ENCODE measurements at places on chromosomes 2 and 18. TPM values are rescaled to one million over a fixed set of nuclear protein-coding genes. Genes with fewer than 3 reads are reported as not detected.

DNA sequence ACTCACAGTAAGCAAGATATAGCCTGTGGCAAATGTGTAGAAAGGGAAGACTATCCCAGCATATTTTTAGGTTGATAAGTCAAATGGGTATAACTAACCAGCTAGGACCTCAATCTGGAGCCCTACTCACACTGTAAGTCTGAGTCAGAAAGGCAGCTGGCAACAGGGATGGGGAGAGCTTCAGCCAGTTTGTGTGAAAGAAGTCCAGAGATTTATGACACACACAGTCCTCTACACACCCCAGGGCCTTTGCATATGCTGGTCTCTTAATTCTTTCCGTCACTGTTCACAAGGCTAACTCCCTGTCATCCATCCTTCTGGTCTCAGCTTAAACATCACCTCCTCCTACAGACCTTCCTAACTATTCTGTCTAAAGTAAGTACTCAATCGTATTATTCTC is 5.9 kb upstream of the TCF4 start:
- DNase-seq: no peak

DNA sequence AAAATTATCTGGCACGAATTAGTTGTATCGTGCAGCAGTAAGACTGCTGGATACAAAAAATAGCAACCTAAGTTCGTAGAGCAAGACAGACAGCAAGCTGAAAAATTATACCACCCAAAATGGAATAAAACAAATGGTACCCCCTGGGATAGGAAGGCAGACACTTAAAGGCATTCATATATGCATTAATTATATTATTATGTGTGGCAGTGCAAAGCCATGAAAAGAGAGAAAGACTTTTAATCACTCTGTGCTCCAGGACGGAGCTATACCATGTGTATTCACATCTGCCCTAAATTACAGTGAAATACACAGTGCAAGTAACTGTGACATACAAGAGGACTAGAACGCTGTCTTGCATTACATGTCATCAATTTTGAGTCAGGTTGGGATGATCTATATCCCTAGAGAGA is 235.9 kb downstream of the GULP1 start:
- no peak for DNase-seq

CHRND gene
- polyA plus RNA-seq: not detected

CAPN13 gene
- not detected for polyA plus RNA-seq

ABI2 gene
- polyA plus RNA-seq: 30.3 TPM

All from CD8-positive, alpha-beta memory T cell (primary cell).